ENCODE measurements at places on chromosomes 5 and 9. TPM values are rescaled to one million over a fixed set of nuclear protein-coding genes. Genes with fewer than 3 reads are reported as not detected.

DNA sequence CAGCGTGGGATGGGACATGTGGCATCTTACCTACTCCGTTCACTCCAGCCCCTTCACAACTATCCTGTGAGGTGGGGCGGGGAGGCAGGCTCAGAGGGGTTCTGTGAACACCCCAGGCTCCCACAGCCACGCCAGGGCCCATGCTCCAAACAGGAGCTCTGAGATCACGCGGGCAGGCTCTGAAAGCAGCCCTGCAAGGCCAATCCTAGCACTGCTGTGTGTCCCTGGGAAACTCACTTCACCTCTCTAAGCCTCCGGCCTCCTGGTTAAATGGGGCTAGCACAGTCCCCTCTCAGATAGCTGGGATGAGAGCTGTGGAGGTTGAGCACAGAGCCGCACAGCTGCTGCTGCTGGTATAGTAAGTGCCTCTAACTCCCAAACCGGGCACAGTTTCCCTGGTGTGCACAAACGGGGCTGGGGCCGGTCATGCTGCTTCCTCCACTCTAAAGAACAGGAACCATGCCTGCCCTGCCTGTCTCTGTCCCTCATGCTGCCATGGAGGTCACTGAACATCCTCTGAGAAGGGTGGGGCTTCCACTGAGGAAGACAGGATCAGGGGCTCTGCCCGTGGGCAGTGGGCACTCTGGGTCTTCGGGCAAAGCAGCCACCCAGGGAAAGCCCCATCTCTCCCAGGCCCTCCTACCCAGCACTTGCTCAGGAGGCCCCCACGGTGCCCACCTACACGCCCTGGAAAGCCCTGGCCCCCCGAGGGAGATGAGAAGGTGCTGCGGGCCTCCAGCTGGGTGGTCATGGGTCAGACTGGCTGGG lies 13.0 kb upstream of the ASS1 start:
- DNase-seq, result no peak

DNA sequence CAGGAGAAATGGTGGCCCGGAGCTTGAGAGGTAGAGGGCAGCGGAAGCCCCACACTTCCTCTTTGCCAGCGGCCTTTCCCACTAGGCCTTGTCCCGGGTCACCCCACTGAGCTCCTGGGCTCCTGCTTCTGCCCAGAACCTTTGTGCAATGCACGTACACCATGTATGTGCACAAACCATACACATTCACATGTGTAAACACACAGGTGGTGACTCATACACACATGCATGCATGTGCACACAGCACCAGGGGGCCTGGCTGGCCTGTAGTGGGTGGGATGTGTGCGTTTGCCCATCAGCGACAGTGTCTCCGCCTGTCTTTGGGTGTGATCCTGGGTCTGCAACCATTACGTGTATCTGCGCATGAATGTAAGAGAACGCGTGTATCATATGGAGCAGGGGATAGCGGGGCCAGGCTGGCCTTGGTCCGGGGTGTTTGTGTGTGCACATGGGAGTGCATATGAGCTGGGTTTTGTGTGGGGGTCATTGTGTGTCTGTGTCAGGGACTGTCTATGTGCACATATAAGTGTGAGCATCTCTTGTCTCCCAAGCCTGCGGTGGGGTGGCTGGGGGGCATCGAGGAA lies 43.7 kb downstream of the PSD2 start:
- DNase-seq, result no peak

FYB1 gene
- polyA plus RNA-seq, result 4.1 TPM

OR1J2 gene
- polyA plus RNA-seq, result not detected

SPATA31C1 gene
- polyA plus RNA-seq, result 0.55 TPM

GRCh38 chr9:117073539-117074341 lies 341.1 kb downstream of the ASTN2 start:
- no peak for DNase-seq

SLC6A18 gene
- polyA plus RNA-seq, result 2.5 TPM

HRCT1 gene
- not detected for polyA plus RNA-seq

CXCL14 gene
- polyA plus RNA-seq, result 34.1 TPM

DNA sequence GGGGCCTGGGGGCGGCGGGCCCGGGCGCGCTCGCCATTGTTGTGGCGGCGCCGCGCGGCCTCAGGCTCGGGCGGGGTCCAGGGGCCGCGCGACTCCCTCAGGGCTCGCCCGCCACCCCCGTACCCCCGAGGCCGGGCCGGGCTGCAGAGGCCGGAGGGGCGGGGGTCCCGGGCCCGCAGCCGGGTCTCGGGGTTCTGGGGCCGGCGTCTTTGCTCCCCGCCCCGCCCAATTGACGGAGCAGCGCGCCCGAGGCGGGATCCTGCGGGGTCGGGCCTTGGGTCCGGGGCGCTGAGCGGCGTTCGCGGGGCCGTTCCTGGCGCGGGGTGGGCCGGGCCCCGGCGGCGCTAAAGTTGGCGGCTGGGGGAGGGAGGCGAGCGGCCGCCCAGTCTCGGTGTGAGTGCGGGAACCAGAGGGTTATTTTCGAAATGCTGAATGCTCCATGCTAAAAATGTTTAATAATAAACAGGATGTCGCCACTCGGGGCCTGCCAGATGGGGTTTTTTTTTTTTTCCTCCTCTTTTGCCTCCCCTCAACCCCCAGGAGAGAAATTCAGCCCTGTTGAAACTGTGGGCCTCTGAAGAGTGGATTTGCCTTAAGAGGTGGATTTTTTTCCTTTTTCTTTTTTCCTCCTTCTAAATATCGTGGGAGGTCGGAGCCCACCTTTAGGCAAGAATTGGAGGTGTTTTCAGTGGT lies 724 bp downstream of the PRRC2B start:
- DNase-seq, result no peak

Measured in renal pelvis (tissue), 12 donors.